Common myeloid progenitor, CD34-positive (primary cell): ENCODE measurements at places on chromosomes 12 and 14.

DNA sequence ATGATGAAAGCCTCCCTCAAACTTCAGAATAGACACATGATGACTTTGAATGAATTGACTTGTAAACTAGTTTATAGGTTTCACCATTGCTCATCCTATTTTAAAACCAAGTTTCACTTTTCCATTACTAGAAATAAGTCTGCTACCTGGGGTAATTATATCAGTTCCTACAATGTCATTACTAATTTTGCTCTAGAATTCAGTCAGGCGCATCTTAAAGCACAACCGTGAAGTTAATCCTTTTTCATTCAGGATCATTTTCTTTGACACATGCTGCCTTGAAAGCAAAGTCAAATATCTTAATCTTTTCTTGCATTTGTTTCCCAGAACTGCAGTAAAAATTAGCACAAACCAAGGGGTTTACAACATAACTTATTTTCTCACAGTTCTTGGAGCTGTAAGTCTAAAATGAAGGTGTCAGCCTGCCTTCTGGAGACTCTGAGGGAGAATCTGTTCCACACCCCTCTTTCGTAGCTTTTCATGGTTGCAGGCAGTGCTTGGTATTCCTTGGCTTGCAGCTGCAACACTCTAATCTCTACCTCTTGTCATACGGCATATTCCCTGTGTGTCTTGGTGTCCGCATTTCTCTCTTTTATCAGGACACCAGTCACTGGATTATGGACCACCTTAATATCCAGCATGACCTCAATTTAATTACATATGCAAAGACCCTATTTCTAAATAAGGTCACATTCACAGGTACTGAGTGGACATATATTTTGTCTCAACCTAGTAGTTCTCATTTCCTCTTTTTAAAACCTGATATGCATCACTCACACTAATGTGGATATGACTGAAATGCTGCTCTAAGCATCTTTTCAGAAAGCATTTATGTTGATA is 114.3 kb upstream of the PDZRN4 start:
- no peak overlapping the region for H3K4me3 ChIP-seq
- H3K27me3 ChIP-seq: no peaks in the 10 kb centered on the region
- H3K27ac ChIP-seq: no peak overlapping the region
- no peak for DNase-seq

DNA sequence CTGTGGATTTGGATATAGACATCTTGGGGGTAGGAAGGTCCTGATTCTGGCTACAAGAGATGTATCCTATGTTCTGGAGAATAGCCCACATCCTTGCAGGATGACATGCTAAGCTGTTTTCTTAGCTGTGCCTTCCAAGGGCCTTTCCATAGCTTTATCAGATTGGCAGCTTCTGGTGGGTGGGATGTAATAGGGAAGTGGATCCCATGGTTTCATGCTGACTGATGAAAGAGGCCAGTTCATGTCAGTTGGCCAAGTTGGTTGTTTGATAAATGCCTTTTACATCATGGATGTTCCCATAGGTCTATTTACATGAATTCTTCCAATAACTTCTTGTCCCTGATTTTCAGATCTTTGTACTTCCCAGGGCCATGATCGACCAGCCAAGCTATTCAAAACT is 169.1 kb upstream of the RMST start:
- no peaks in the 10 kb centered on the region for H3K4me1 ChIP-seq
- no peak overlapping the region for H3K4me3 ChIP-seq
- no peak for DNase-seq
- no peak overlapping the region for H3K27ac ChIP-seq
- no peaks in the 10 kb centered on the region for H3K27me3 ChIP-seq

DNA sequence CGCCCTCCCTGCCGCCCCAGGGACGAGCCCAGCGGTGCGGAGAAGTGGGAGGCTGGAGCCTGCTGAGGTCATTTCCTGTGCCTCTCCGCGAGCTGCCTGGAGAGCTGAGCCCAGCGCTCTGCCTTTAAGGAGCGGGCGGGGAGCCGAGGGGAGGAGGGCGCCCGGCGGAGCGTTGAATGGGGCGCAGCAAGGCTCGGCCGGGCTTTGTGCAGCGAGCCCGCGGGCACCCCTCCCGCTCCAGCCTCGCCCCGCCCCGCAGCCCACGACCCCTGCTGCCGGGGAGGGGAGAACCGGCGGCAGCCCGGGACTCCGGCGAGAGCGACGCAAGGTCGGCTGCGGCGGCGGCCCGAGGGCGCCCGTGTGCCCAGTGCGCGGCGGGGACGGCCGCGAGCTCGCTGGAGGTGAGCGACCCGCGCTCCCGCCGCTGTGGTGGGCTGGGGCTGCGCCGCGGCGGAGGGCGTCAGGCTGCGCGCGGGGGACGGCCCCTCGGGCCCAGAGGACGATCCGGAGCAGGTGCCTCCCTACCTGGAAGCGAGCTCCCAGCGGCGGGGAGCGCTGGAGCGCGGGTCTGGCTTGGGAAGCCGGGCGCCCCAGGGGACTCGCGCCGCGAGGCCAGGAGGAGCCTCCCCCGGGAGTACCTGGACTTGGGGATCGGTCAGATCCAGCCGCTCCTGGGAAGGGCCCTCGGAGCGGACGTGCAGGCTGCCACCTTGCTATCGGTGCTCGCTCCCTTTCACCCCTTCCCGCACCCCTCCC is at the start of gene PLEKHH1:
TSS of gene PLEKHH1 (plus strand) at position 293 of the 756 bp plus-strand sequence. CDS start 8,578 bp downstream, outside the sequence.
- H3K4me3 ChIP-seq: peak within 1 kb of the TSS; percentile 72
- peaks cover 70% of the 10 kb centered on the region for H3K27me3 ChIP-seq
- H3K36me3 ChIP-seq: no peaks in the 10 kb centered on the region
- DNase-seq: peak; percentile 59
- no peak within 1 kb of the TSS for H3K27ac ChIP-seq

DNA sequence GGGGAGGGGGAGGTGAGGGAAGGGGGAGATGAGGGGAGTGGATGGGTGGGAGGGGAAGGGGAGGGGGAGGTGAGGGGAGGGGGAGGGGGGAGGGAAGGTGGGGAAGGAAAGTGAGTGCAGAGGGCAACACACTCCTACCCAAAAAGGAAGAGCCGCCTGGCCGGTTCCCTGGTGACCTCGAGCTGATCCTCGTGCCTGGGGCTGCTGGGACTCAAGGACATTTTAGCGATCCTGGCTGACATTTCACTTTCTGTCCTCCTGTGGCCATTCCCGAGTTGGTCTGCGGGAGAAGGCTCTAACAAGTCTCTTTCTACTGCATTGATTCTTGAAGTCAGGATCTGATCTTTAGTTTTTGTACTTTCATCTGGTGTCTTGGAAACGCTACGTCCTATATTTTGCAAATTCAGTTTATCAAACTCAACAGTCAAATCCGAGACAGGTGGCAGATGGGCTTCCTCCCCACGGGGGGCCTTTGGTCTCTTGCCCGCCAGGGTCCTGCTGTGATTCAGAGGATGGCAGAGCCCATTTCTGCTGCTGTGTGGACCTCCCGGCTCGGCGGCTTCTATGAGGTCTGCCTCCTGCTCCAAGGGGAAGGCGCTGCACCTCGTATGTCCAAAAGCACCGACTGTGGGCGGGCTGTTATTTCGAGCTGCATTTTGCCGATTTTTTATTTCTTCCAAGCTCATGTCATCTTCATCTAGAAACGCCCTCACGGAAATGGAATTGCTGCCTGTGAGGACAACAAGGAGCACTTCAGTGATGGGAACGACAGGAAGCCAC is 19.1 kb downstream of the PGAM5 start:
- H3K4me3 ChIP-seq: no peak overlapping the region
- peaks cover 88% of the 10 kb centered on the region for H3K36me3 ChIP-seq
- no peaks in the 10 kb centered on the region for H3K27me3 ChIP-seq
- no peak overlapping the region for H3K27ac ChIP-seq
- no peak for DNase-seq

GRCh38 chr12:51482929-51483697 is 58.5 kb downstream of the SLC4A8 start:
- H3K36me3 ChIP-seq: no peaks in the 10 kb centered on the region
- no peak overlapping the region for H3K4me3 ChIP-seq
- peak overlapping the region; percentile 30 for H3K27ac ChIP-seq
- DNase-seq: peak; percentile 10
- H3K27me3 ChIP-seq: no peaks in the 10 kb centered on the region

DNA sequence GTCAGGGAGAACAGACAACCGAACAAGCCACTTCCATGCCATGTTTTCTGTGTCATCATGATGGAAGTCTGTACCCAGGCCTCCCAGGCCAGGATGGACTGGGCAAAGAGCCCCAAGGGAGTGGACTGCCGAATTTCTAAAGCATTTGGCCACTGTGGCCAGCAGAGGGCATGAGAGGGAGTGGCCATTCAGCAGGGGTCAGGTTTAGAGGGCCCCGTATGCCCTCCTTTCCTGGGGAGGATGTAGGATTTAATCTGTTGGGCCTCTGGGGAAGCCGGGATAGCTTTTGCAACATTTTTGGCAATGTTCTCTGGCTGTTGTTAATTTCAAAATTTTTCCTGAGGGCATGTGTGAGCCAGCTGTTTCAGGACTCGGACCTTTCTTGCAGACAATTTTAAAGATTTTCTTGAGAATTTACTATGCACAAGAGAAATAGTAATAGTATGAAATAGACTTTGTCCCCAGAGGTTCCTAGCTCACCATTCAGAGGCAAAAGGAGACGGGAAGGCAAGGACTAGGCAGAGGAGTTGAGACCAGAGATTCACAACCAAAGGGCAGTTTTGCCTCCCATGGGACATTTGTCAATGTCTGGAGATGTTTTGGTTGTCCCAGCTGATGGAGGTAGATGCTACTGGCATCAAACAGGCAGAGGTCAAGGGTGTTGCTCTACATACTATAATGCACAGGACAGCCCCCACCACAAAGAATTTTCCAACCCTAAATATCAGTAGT is 18.0 kb downstream of the ACACB start:
- no peaks in the 10 kb centered on the region for H3K27me3 ChIP-seq
- no peak overlapping the region for H3K4me3 ChIP-seq
- H3K4me1 ChIP-seq: no peaks in the 10 kb centered on the region

DNA sequence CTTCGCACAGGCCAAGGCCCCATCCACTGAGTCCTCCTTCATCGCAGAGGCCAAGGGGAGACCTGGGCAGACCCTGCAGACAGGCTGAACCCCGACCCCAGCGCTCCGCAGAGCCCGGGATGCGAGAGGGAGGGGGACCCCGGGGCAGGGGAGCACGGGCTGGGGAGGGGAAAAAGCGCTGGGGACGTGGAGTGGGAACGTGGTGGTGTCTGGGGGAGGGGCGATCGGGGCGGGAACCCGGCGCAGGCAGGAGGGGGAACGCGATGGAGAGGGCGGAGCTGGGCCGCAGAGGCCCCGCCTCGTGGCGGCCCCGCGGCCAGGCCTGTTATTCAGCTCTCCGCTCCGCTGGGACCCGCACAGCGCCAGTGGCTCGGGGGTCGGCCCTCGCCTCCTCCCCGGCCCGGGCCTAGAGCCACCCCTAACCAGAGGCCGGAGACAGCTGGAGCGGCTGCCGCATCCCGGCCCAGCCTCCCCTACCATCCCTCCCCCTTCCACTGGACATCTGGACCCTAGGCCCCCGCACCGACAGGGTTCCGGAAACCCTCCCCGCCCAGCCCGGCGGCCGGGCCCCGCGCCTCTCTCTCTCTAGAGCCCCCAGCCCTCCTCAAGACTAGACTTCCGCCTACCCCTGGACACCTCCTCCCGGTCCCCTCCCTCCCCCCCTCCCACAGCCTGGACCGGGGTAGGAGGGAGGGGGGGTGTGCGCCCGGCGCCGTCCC is at the start of gene ARHGEF25:
TSS of gene ARHGEF25 (plus strand) at position 328 of the 719 bp plus-strand sequence. CDS start 460 bp downstream, outside the sequence.
- no peak for DNase-seq
- H3K36me3 ChIP-seq: no peaks in the 10 kb centered on the region
- H3K27ac ChIP-seq: no peak within 1 kb of the TSS
- H3K4me3 ChIP-seq: peak within 1 kb of the TSS; percentile 57

DNA sequence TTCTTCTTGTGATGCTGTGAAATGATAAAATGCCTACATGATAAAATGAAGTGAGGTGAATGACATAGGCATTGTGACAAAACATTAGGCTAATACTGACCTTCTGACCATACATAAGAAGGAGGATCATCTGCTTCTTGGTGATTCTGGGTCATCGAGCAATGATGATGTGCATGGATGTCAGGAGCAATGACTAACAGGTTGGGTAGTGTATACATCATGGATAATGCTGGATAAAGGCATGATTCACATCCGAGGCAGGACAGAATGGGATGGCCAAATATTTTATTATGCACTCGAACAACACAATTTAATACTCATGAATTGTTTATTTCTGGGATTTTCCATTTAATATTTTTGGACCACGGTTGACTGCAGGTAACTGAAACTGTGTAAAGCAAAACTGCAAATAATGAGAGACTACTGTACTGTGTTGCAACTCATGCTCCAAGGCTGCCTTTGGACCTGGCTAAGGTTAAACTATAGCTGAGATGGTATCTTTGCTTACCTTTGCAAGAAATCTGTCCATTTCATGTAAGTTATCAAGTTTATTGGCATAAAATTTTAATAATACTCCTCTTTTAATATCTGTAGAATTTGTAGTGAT is 7.6 kb upstream of the SLC25A21 start:
- H3K4me3 ChIP-seq: no peak overlapping the region
- H3K27me3 ChIP-seq: no peaks in the 10 kb centered on the region
- H3K27ac ChIP-seq: no peak overlapping the region
- DNase-seq: no peak
- no peaks in the 10 kb centered on the region for H3K4me1 ChIP-seq

- no peaks in the 10 kb centered on the region for H3K27me3 ChIP-seq
- peaks cover 8% of the 10 kb centered on the region for H3K4me1 ChIP-seq
- H3K27ac ChIP-seq: no peak overlapping the region
- peaks cover 25% of the 10 kb centered on the region for H3K36me3 ChIP-seq
- no peak for DNase-seq
- H3K4me3 ChIP-seq: no peak overlapping the region
Measured at GRCh38 chr12:79844693-79845092, 90.2 kb downstream of the PPP1R12A start.

DNA sequence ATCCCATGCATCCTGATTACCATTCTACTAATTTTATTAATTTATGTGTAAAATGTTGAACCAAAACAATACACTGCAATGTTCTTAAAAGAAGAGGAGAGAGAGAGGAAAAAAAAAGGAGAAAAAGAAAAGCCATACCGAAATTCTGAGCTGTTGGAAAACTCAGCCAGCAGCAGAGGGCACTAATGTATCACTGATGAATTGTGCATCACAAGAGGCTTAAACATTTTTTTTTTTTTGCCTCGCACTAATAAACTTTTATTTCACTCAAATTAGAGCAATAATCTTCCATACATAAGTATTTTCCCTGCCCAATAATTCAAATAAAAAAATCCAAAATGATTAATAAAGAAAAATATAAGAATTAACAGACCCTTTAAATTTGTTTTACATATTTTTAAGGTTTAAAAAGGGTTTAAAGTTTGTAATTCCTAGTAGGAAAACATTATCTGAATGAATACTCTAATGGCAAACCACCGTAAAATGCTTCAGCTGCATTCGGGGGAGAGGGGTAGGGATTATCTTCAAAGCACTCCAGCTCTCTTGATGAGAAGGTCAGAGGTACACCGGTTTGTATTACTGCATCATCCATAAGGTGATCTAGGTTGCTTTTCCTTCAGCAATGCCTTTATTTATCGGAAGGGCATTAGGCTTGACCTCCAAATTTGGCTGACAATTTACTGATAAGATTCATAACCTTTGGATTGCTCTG is 41.9 kb downstream of the ATP23 start:
- H3K4me3 ChIP-seq: no peak overlapping the region
- no peaks in the 10 kb centered on the region for H3K36me3 ChIP-seq
- H3K27me3 ChIP-seq: no peaks in the 10 kb centered on the region
- no peaks in the 10 kb centered on the region for H3K4me1 ChIP-seq
- no peak overlapping the region for H3K27ac ChIP-seq
- DNase-seq: peak; percentile 73

- H3K36me3 ChIP-seq: no peaks in the 10 kb centered on the region
- peaks cover 24% of the 10 kb centered on the region for H3K4me1 ChIP-seq
- no peaks in the 10 kb centered on the region for H3K27me3 ChIP-seq
- peak within 1 kb of the TSS; percentile 99 for H3K4me3 ChIP-seq
- peak within 1 kb of the TSS; percentile 96 for H3K27ac ChIP-seq
Measured at GRCh38 chr14:44961554-44962333, at the start of the genes KLHL28 and TOGARAM1. TSS of gene KLHL28 (minus strand) at chr14:44961947. CDS start at chr14:44945928, 16,019 bp downstream. TSS of gene TOGARAM1 (plus strand) at chr14:44962190. CDS start at chr14:44962422, 232 bp downstream.

- H3K4me1 ChIP-seq: no peaks in the 10 kb centered on the region
- no peak for DNase-seq
- no peaks in the 10 kb centered on the region for H3K36me3 ChIP-seq
- H3K27me3 ChIP-seq: no peaks in the 10 kb centered on the region
- H3K27ac ChIP-seq: no peak overlapping the region
Measured at GRCh38 chr12:77591959-77592743, 238.5 kb upstream of the NAV3 start.
